ENCODE measurements at places on chromosomes 16 and 17.

DNA sequence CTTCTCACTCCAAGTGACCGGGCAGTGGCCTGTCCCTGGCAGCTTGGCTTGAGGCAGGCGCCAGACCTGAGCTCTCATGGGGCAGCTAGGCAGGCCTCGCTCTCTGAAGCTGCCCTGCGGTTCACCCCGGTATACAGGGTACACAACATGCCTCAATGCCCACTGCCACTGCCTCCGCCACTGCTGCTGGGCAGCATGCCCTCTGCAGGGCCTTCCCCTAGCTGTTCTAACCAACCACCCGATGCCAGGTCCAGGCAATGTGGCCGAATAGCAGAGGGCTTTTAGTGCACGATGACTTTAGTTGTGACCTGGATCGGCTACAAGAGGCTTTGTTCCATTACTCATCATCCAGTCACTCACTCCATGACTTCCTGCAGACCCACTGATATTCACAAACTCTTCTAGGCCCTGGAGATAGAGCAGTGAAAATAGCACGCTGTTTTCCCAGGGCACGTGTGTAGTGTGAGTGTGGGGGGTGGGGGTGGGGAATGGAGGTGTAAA, 19.7 kb downstream of the CDC42EP4 start:
- DNase-seq = no peak

DNA sequence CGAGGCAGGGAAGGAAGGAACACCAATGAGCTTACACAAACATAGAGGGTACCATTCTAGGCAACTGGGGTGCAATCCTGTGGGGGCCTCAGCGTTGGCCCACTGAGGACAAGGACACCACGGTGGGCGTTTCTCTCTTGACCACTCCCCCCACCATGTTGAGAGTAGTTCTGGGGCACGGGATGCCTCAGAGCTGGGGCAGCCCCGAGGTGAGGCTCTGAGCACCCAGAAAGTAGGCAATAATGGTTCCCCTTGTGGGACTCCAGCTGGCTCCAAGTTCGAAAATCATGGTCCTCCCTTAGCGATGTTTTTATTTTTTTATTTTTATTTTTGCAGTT, 5.1 kb downstream of the PRSS21 start:
- DNase-seq = no peak

DNA sequence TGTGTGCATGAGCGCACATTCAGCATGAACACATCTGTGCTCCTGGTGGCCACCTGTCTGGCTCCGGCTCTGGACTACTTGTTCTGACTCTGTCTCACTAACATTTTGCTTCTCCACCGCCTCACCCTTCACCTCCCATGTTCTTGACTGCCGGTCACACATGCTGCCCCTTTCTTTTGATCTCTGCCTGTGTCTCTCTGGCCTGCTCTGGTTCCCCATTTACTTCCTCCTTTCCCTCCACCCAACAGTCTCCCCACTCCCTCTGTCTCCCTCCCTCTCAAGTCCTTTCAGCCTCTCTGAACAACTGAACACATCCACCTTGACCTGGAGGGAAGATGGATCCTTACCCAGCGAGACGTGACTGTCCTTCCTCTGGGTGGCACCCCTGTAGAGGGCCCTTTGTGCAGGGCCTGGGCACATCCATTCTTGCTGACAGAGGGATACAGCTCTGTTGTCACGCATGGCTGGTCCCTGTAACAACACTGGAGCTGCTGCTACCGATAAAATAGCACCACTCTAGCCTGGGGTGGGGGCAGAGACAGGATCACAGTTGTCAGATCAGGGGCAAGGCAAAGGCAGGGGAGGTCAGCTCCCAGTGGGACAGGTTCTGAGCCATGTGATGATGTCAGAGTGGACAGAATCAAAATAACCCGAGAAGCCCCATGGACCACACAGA, 11.0 kb downstream of the ZSCAN32 start:
- DNase-seq = no peak

GRCh38 chr17:29061036-29061435, 18.1 kb downstream of the PIPOX start:
- no peak for DNase-seq

- DNase-seq = no peak
Observed at GRCh38 chr16:70777973-70778406, 23.0 kb downstream of the VAC14 start.

Data from stimulated activated CD4-positive, alpha-beta T cell treated with anti-CD3 and anti-CD28 coated beads, Interleukin-4, amount 100 ng/mL, for 4 hours (primary cell).